ENCODE measurements at places on chromosomes 1 and 21. TPM values are rescaled to one million over a fixed set of nuclear protein-coding genes. Genes with fewer than 3 reads are reported as not detected.

Gene CELA3B
- 18.6 TPM for polyA plus RNA-seq

GRCh38 chr1:6392809-6393399 lies 663 bp downstream of the ACOT7 start:
- no peak for DNase-seq

DNA sequence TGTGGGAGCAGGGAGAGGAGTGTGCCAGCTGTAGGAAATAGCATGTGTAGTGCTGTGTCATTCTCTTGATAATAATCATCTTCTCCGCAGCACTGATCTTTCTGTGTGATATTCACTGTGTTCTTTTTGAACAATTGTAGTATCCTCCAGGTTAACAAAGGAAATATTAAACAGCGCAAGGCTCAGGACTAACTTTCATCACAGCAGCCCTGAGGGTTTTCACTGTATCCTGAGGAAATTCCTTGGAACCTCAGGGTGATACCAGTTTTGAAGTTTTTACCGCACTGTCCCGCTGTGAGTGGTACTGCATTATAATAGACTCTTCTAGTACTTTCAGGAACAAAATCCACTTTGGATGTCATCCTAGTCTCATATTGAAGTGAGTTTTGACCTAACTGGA lies 228.4 kb upstream of the COA6 start:
- no peak for DNase-seq

- no peak for DNase-seq
Measured at GRCh38 chr1:168245042-168245441, 19.2 kb downstream of the SFT2D2 start.

- DNase-seq = no peak
Measured at GRCh38 chr1:110065841-110066240, 4.6 kb downstream of the ALX3 start.

- no peak for DNase-seq
Measured at GRCh38 chr1:110706621-110707020, 31.9 kb upstream of the KCNA3 start.

- DNase-seq = no peak
Measured at GRCh38 chr1:29166291-29166878, 15.3 kb downstream of the SRSF4 start.

GRCh38 chr1:183022202-183023145 lies 746 bp upstream of the LAMC1 start:
- DNase-seq = peak; percentile 92

- DNase-seq = no peak
Measured at GRCh38 chr1:226425431-226426031, 17.6 kb upstream of the PARP1 start.

- no peak for DNase-seq
Measured at GRCh38 chr1:204069887-204070286, 3.0 kb upstream of the SOX13 start.

DNA sequence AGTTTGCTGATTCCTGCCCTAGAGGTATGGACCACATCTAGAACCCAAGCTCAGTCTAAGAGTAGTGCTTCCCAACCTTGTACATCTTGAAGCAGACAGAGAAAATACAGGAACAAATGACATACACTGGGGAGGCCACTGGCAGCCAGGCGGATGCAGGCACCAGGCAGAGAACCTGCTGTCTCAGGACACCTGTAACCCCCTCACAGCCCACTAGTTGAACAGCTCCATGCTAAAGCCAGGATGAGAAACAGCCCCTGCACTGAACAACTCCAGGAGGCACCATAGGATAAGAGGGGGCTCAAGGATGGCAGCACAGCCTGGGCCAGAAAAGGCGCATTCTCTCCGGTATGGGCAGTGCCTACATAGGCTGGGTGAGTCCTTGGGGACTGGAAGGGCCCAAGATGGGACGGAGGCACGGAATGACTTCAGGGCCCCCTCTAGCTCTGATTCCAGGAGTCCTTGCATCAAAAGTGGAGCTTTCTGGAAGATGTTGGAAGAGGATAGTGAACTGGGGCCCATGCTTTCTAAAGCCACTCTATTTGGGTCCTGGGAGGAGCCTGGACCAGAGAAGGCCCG lies 16.0 kb downstream of the MEF2D start:
- DNase-seq = no peak

- no peak for DNase-seq
Measured at GRCh38 chr1:116498789-116499628, 71.8 kb downstream of the CD58 start.

- DNase-seq = no peak
Measured at GRCh38 chr1:1418464-1419362, 2.4 kb downstream of the ANKRD65 start.

- peak; percentile 73 for DNase-seq
Measured at GRCh38 chr1:29259802-29260441, 23.6 kb downstream of the PTPRU start.

Measured in stomach (tissue), 19 donors.